ENCODE measurements at places on chromosomes 11 and 22. TPM values are rescaled to one million over a fixed set of nuclear protein-coding genes. Genes with fewer than 3 reads are reported as not detected.

Gene TREH
- total RNA-seq, result not detected

Gene OR52E2
- total RNA-seq, result not detected

Gene C11orf86
- not detected for total RNA-seq

Gene OR2AG1
- total RNA-seq, result not detected

Gene ANO5
- 0.13 TPM for total RNA-seq

Gene UPB1
- 0.10 TPM for total RNA-seq

Gene CASP5
- total RNA-seq, result not detected

Gene C11orf42
- not detected for total RNA-seq

Gene GPR83
- not detected for total RNA-seq

Gene OR4D5
- not detected for total RNA-seq

Gene TRIM49
- total RNA-seq, result not detected

Gene TRIOBP
- 164 TPM for total RNA-seq

Gene WT1
- total RNA-seq, result not detected

Gene SPON1
- total RNA-seq, result 0.13 TPM

Gene JOSD1
- total RNA-seq, result 87.0 TPM

Gene ASRGL1
- total RNA-seq, result 40.0 TPM

Gene KIF18A
- total RNA-seq, result 11.8 TPM

Gene TNNT3
- total RNA-seq, result not detected

Gene PSMC3
- total RNA-seq, result 250 TPM

Gene PKDREJ
- not detected for total RNA-seq

Gene TIMP3
- 107 TPM for total RNA-seq

Gene CAVIN3
- 582 TPM for total RNA-seq

Gene CSNK2A3
- total RNA-seq, result 1.5 TPM

Gene CASP1
- 29.9 TPM for total RNA-seq

Gene MLC1
- not detected for total RNA-seq

Gene SMC1B
- not detected for total RNA-seq

Gene OMP
- total RNA-seq, result not detected

Gene PKNOX2
- not detected for total RNA-seq

Gene C11orf65
- 0.67 TPM for total RNA-seq

Gene OPCML
- total RNA-seq, result not detected

Gene MS4A4A
- not detected for total RNA-seq

Gene CLMP
- not detected for total RNA-seq

Gene MS4A15
- total RNA-seq, result not detected

Gene OR51E2
- not detected for total RNA-seq

Gene SGSM1
- not detected for total RNA-seq

Gene FGF19
- total RNA-seq, result not detected

Gene FAM118B
- 30.2 TPM for total RNA-seq

Gene OR8D4
- not detected for total RNA-seq

Gene KRTAP5-10
- not detected for total RNA-seq

Gene CCDC73
- total RNA-seq, result not detected

Gene SCGB2A2
- not detected for total RNA-seq

Gene MYBPC3
- not detected for total RNA-seq

Gene SOX10
- total RNA-seq, result not detected

Gene EMID1
- total RNA-seq, result 1.9 TPM

Gene SLC22A24
- not detected for total RNA-seq

Gene C22orf42
- total RNA-seq, result not detected

Gene OR5P2
- not detected for total RNA-seq

Gene NUCB2
- 52.0 TPM for total RNA-seq

Gene HNRNPUL2
- total RNA-seq, result 8.7 TPM

Gene BBOX1
- not detected for total RNA-seq

Gene NFRKB
- 23.2 TPM for total RNA-seq

Gene OR52I2
- not detected for total RNA-seq

Gene DRG1
- total RNA-seq, result 70.5 TPM

Gene PRG3
- total RNA-seq, result not detected

Gene SMIM38
- total RNA-seq, result not detected

Gene DDIAS
- 12.3 TPM for total RNA-seq

Gene CDHR5
- not detected for total RNA-seq
